ENCODE measurements at places on chromosomes 4 and X.

DNA sequence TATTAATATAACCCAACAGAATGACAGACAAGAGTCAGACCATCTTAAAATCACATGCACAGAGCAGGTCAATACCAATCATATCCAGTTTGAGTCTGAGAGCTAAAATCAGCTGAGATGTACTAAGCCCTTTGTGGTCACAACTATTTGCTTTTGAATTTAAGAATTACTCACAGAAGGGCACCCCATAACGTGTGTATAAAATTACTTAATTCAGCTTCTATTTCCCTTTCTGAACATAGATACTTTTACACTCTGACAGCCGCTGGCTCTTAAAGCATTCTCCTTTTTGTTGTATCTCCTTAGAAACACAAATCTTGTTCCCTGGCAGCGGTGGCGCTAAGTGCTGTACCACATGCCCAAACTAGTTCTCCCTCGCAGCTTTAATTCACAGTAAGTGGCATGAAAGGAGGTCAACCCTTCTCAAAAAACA is 14.8 kb upstream of the PPARGC1A start:
- no peak for DNase-seq

DNA sequence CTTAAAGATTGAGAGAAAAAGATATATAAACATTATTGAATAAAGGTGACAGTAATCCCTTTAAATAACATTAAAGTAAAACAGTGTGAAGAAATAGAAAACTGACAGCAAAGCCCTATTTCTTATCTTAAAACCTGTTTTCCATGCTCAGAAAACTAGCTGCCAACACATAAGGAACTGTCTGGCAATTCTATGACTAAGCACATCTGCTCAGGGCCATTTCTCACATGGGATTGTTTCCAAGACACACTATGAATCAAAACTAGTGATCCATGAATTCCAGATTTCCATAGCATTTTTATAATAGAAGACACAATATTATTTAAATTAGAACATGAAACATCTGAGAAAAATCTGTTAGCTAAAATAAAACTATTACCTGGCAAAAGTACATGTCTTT is 113.4 kb downstream of the SCLT1 start:
- no peak for DNase-seq

DNA sequence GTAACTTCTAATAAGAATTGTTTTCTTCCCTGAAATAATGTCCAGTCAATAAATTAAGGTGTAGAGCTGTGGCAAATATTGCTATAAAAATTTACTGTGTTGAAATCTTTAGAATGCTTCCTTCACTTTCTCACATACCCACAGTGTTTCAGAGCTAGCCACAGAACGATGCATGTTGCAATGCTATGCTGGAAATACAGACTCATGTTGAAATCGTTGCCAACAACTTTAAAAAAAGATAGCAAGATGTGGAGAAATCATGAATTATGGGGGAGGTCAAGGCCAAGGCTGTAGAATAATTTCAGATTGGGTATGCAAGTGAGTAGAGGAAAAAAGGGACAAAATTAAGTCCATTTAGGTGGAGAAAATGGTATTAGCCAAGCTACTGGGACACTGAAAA is 204.8 kb downstream of the VEGFC start:
- DNase-seq = no peak

DNA sequence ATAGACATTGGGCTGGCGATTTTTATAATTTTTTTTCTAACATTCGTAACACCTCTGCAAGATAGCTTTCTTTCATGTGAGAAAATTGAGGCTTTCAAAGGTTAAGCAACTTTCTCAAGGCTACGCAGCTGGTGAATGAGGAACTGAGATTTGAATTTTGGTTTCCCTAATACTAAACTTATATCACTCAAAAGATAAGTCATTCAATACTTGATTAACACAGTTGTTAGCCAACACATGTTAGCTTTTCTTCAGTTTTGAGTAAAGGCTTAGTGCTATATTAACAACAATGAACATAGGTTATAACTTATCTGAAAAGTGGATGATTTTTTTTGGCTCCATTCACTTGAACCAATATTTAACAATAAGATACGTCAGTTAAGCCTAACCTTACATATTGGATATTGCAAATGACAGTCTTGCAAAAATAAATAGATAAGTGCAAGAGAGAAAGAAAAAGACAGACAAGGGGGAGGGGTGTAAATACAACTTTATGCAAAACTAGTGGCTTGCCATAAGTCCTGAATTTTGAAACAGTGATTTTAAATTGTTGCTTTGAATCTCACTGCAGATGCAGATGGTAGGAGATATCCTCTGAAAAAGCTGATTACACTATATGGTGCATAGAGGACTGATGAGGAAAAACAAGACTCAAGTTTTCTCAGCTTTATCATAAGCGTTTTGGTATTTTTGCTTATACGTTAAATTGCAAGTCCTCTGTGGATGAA is 11.1 kb upstream of the GPM6A start:
- DNase-seq = no peak

DNA sequence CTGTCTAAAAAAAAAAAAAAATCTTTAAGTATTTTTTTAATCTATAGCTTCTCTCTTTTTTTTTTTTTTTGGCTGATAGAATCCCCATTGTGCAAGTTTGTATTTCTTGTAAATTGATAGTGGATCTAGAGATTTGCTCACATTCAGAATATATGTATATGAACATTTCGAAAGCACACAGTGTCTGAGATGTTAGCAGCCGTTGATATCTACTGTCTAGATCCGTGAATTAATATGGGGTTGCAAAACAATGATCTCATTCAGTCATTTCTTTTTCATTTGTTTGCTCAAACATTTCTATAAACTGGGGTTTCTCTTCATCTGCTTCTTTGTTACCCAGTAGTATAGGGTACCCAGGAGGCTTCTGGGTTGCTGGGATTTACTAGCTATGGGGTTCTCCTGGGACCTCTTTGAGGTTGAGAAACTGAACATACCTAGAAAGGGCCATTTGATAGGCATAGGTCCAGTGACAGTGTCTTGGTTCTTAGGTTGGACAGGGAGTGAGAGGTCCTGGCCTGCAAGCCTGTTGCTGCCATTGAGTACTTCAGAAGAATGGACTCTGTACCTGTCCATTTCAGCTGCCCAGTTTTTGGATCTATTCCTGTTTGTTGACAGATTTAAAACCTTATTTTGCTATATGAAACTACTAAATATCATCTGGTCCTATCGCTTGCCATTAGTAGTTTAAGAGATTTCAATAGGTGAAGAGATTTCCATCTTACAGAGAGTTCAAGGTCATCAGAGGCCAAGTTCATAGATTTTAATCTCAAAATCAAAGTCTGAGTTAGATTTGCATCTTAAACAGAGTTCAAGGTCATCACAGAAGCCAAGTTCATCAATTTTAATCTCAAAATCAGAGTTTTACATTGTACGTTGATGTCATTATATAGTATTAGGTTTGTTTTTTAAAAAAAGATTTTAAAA is 50.8 kb downstream of the WWC2 start:
- DNase-seq = no peak

GRCh38 chr4:152999346-153000075 is 63.4 kb downstream of the FHDC1 start:
- DNase-seq = no peak

DNA sequence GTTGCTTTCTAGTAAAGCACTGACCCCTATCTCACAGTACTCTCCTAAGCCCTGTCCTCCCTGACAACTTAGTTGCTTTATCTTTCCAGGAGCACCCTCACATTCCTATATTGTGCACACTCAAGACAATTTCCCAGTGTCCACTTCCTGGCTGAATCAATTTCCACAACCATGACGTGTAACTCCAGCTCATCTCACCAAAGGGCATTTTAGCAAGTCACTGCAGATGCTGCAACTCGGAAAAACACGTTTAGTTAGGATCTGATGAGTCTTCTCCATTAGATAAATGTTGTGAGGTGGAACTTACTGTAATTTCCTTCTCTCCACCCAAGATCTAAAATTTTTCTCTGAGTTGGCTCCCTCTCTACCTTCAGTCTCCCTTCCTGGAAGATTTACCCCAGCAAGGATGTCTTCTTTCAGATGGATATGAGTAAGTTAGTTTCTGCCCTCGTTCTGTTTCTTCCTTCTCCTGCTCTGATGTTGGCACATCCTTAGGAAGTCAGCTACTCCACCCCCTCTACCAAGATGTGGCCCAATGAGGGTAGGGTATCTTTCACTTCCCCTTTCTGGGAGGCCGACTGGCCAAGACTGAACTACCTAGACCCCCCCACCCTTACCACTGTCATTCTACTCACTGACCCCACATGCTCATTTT is 28.8 kb upstream of the IL13RA1 start:
- no peak for DNase-seq

Data from Caco-2 (cell line).